ENCODE measurements at places on chromosomes 5 and 9.

DNA sequence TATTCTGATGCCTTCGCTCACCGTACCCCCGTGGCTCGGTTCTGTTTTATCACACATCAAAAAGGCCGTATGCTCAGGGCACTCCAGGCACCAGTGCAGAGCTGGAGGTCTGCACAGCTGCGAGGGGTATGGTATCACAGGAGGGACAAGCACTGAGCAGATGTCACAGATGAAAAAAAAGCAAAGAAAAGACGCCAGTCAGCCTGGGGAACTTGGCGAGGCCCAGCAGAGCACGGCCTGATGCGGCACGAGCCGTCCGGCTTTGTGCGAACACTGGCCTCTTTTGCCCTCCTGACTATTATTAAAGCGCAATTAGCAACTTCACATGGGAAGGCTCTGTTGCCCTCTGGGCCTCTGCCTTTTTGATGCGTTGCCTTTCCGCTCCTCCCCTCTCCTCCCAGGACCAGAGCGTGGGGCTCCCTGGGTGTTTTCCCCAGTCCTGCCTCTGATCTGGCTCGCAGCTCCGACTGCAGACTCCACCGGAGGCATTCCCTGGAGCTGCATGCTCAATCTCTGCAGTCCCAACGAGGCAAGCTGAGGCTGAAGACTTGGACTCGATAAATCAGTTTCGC lies 44.4 kb downstream of the AK8 start:
- DNase-seq: no peak

DNA sequence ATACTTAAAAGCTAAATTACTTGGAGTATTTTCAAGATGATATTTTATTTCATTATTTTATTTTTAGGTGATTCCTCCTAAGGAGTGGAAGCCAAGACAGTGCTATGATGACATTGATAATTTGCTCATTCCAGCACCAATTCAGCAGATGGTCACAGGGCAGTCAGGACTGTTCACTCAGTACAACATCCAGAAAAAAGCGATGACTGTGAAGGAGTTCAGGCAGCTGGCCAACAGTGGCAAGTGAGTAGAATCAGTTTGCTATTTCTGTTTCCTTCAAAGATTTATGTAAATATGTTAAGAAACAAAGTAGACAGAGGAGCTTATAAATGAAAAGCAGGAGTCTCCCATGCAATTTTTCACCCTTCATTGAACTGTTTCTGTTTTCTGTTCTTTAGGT lies 47.8 kb downstream of the KDM4C start:
- no peak for DNase-seq

DNA sequence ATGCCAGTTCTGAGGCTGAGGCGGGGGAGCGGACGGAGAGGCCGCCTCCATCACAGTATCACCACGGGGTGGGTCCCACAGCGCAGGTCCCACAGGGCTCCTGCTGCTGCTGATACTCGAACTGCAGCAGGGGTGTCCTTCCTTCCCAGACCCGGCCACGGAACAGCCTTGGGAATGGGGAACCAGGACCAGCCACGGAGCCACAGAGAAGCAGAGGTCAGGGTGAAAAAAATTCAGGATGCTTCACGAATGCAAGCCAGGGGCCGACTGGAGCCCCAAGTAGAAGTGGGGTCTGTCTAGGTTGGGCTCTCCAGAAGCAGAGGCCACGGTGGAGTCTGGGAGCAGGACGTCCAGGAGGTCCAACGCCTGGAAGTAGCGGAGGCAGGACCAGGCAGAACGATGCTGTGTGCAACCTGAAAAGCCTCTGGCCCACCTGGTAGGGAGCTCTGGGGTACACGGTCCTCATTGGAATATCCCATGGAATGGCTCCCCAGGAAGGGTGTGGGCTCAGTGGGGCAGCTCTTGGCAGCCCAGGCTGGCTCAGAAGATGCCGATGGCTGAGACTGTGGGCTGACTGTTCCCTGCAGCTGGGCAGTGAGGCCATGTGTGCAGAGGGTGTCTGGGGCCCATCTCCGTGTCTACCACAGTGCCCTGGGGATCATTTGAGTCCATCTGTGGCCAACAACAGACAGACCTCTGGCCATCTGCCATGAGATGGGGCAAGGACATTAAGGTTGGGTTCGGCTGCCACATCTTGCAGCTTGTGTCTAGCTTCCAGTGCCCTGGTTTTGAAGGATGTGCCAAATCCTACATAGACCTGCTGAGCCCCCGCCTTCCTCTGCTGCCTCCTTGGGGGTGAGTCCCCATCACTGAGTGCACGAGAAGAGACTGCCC lies 66.9 kb upstream of the FCN1 start:
- no peak for DNase-seq

DNA sequence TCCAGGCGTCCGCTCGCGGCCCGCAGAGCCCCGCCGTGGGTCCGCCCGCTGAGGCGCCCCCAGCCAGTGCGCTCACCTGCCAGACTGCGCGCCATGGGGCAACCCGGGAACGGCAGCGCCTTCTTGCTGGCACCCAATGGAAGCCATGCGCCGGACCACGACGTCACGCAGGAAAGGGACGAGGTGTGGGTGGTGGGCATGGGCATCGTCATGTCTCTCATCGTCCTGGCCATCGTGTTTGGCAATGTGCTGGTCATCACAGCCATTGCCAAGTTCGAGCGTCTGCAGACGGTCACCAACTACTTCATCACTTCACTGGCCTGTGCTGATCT lies 294 bp downstream of the ADRB2 start:
- DNase-seq: no peak

GRCh38 chr5:83363111-83363885 lies 108.2 kb upstream of the VCAN start:
- DNase-seq: no peak

- no peak for DNase-seq
Observed at GRCh38 chr9:113570106-113570505, 106.6 kb downstream of the RGS3 start.

DNA sequence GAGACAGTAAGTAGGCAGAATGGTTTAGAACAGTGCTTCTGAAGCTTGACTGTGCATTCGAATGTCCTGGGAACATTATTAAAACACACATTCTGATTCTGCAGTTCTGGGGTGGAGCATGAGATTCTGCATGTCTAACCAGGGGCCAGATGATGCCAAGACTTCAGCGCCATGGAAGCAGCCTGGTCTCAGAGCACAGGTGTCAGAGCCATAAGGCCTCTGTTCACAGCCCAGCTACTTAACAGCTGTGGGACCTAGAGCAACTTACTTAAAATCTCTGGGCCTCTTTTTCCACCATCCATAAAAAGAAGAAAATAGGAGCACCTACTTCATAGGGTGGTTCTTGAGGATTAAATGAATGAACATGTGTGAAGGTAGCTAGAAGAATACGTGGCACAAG lies 84.0 kb downstream of the GNAQ start:
- DNase-seq: no peak

GRCh38 chr5:97839341-97840086 lies 656.5 kb upstream of the RIOK2 start:
- no peak for DNase-seq

DNA sequence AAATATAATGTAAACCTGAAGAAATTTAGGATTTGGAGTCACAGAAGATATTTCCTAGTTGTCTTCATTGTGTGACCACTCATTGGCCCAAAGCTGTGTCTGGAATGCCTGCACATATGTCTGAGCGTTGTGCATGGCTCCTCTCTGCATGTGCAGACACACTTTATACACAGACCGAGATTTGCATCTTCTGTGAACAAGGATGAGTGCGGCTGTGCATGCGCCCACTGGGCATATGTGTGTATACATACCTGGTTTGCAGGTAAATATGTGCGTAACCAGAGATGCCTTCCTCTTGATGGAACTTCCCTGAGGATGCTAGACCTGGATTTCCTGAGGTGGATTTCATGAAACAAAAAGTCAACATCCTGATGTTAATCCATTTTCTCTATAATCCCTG lies 19.1 kb downstream of the PHF2 start:
- no peak for DNase-seq

DNA sequence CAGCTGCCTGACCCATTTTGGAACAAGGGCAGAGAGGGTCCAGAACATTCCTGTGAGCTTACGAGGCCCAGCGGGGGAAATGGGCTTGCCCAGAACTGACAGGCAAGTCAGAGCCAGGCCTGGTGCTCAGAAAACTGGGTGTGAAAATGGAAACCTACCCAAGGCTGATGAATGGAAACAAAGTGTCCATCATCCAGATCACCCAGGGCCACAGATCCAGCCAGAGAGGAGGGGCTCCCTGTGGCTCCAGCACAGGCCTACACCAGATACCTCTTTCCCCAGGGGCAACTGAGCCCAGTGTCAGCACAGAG lies 3.1 kb downstream of the CLTB start:
- DNase-seq: no peak

DNA sequence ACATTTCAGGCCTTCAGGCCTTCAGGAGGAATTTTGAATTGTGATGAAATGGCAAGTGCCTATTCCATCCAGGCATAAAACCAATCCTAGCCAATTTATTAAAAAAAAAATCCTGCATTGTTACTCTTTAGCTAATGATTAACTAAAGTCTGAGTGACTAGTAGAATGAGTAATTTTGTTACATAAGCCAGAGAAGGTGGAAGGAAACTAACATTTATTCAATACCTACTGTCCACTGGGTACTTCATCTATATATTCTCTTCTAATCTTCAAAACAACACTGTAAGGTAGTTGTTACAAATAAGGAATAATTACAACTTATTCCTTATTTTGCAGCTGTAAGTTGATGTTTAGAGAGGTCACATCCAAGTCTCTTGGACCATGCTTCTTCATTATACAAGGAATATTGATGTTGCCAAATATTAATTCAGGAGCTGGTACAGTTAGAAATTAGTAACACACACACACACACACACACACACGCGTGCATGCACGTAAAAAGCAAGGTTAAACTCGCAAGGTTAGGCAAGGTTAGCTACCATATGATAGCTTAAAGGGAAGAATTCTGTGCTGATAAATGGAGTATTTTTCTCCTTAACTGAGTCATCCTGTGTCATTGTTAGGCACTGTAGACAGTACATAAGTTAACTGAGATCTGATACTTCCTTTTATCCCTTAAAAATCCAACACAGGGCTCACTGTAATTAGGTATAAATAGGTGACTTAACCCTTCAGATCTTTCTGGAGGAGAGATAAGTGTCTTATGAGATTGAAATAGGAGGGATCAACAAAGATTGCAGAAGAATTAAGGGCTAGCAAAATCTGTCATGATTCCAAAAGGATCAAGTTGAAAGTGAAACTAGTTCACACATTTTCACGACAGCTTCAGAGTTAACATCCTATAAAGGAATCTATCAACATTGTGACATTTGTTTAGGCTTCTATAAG lies 596.9 kb downstream of the PDE4D start:
- DNase-seq: no peak

DNA sequence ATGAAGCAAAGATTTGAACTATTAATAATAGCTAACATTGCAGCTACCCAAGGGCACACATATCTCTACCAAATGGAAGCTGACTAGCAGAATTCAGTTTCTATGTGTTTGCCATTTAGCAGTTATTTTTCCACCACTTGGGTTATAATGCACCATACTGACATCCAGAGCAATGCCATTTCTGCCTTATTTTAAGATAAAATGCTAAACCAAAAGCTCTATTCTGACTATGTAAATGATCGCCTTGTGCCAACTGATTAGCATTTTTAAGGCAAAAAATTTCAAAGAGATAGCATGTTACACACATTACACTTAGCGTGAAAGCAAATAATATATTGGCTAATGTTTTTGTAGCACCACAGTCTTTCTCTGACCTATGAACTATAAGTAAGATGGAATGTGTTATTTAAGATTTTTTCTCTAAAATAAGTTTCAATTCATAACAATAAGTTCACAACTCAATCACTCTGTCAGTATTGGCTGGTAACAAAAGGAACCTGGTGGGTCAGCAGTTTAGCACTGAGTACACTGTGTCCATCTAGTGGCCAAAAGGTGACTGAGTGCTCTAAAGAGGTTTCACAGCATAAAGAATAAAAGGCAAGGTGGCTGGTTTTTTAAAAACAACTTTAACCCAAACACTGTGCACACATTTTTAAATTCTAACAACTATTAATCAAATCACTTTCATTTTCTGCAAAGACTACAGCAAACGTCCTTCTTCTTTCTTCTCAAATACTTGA lies 443.5 kb downstream of the PDE4D start:
- no peak for DNase-seq

GRCh38 chr5:150075233-150075632 lies 11.1 kb downstream of the CSF1R start:
- no peak for DNase-seq

GRCh38 chr5:150623152-150623877 lies 17.1 kb upstream of the SYNPO start:
- DNase-seq: no peak

GRCh38 chr5:95866435-95867040 lies 44.0 kb upstream of the GLRX start:
- DNase-seq: no peak

DNA sequence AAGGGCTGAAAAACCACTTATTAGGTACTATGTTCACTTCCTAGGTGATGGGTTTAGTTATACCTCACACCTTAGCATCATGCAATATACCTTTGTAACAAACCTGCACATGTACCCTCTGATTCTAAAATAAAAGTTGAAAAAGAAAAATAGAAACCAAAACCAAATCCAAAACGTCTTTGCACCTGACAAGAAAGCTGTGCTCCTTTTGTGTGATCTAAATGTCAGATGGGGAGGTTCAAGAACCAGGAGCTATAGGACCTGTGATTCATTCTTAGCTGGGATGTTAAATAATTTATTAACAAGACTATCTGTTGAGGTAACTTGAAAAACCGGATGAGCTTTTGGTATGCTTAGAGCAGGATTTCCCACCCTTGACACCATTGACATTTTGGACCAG lies 16.9 kb upstream of the TNFSF15 start:
- no peak for DNase-seq

DNA sequence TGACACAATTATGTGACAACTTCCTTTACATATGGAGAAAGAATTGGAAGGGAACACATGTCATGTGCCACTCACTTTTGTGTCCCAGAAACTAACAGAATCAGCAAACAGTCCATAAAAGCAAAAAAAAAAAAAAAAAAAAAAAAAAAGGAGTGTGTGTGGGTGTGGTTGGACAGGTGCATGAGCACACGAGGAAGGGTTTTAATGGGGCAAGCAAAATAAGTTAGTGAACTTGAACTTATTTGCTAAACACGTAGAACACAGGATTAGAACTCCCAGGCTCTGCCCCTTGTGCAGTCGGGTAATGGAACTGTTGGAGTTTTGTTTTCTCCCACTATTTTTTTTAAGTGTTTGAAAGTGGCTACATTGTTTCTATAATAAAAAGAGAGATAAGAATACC lies 74.8 kb upstream of the PJA2 start:
- no peak for DNase-seq

DNA sequence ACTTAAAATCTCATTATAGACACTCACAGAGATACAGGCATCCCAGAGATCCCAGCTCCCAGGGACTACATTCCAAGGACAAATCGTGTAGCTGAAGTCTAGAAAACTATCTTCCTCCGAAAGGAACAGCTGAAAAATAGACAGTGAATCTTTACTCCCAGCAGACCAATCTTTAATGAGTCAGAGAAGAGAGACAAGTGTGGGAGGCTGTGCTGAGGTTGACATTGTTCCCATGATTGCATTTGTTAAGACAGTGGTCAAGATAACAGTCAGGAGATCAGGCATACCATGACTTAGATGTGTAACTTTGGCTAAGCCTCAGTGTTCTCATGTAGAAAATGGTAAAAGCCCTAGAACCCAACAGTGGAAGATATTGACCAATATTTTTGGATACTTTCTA lies 120.7 kb downstream of the PAPPA start:
- peak; percentile 63 for DNase-seq

GRCh38 chr5:10169359-10169758 lies 80.3 kb downstream of the ATPSCKMT start:
- DNase-seq: no peak

- DNase-seq: no peak
Observed at GRCh38 chr9:127308652-127309434, 44.3 kb downstream of the GARNL3 start.

- no peak for DNase-seq
Observed at GRCh38 chr5:32090026-32090754, 83.9 kb downstream of the GOLPH3 start.
